Activated T-cell treated with anti-CD3 and anti-CD28 coated beads, Interleukin-2, amount 50 U/mL, for 48 hours (primary cell): ENCODE measurements at places on chromosomes 4 and X.
A peak's percentile ranks its signal among the peaks of the same experiment; 100 is the strongest.

DNA sequence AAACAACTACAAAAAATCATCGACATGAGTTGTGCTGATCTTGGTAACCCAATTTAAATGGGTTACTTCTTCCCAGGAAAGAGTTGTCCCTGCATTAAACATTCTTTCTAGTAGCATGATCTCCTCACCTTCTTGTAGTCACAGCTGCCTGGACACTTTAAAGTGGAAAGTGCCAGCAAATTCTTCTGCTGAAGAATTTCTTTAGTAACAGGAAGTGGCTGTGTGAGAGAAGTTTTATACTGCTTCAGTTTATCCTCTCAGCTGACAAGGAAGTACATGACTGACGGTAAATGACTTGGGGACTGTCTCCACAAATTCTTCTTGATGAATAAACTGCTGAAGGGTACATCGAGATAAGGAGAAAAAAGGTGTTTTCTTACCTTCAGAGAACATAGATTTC, 18.2 kb upstream of the TNIP3 start:
- DNase-seq, result no peak

DNA sequence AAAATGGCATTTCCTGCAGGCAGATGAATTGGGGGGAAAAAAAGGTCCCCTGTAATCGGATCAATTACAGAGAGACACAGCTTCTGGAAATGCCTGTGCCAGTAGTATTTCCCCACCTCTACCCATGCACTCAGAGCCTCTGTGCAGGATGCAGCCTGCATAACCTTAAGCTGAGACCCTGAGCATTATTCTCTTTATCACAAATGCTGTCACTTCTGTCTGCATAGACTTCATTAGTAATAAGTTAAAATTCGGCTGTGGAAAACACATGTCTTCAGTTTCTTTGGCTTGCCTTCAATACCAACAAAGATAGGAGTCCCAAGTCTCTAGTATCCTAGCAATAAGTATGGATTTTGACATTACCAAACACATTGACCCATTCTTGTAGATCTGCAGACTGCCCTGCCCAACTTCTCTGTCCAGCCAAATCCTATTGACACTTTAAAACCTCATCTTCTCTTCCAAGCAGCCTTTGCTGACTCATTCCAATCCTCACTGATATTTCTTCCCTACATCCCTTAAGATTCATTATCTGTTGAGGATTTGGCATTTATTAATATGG, 70.8 kb downstream of the LUZP4 start:
- DNase-seq, result no peak

- DNase-seq, result peak; percentile 22
Observed at GRCh38 chr4:14787894-14788293, 214.4 kb upstream of the CPEB2 start.

GRCh38 chrX:130120321-130120731, 10.0 kb upstream of the ELF4 start:
- no peak for DNase-seq

GRCh38 chrX:48590203-48591103, 6.8 kb upstream of the WDR13 start:
- DNase-seq, result no peak

GRCh38 chr4:125551466-125551865, 236.7 kb downstream of the FAT4 start:
- no peak for DNase-seq

DNA sequence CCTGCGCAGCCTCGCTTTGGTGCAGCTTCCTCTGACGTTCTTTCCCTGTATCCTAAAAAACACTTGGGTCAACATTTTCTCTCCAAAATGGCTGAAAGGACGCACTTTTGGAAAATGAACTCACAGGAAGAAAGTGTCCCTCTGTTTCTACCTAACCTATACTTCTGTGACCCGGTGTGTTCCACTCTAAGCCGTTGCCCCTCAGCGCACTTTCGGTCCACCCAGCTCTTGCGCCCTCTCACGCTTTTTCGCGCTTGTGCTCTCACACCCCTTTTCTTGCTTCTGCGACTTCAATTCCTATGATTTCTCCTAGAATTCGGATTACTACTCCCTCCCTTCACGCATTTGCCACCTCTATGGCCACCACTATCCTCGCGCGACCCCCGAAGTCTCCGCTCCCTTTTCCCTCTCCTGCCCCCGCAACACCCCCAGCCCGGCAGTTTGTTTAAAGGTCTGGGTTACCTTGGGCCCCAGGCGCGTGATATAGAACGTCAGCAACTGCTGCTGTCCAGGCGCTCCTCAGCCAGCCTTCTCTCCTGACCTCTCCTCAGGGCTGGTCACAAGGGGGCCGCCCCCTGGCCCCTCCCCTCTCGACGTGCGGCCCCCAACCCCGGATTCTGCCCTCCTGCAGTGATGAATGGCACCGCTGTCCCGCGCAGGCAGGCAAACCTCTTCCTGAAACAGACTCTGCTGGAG, at the start of gene USP51:
Gene USP51, minus strand, starts transcription at position 535 of the 696 bp plus-strand sequence. CDS start 909 bp downstream, outside the sequence.
- peak; percentile 27 for DNase-seq

- no peak for DNase-seq
Observed at GRCh38 chrX:135396109-135396508, 25.6 kb upstream of the SMIM10L2A start.
